Activated CD4-positive, alpha-beta T cell treated with anti-CD3 and anti-CD28 coated beads, Interleukin-2, amount 50 U/mL, for 24 hours (primary cell): ENCODE measurements at places on chromosomes 5 and 9.

- no peak for DNase-seq
Observed at GRCh38 chr9:111161015-111161415, 122.7 kb upstream of the LPAR1 start.

DNA sequence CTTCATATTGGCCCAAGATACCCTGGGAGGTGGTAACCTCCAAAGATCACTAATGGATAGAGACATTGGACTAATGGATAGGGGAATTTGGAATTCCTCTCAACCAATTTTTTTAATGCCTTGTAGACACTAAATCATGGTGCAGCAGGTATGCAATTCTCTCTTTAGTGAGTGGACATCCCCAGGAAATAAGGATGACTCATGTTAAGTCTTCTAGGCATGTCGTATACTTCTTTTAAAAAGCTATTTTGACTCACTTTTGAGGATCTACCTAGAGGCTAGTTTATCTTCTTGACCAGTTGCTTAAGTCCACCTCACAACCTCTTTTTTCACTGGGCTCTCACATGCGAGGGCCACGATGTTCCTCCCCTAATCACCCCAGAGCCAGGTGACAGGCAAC is 211.6 kb upstream of the CDH12 start:
- DNase-seq = no peak

- DNase-seq = no peak
Observed at GRCh38 chr9:36914212-36914577, 119.9 kb downstream of the PAX5 start.

GRCh38 chr9:95197692-95198271 is 119.7 kb downstream of the FANCC start:
- DNase-seq = no peak

- no peak for DNase-seq
Observed at GRCh38 chr5:169670769-169671525, 33.9 kb downstream of the DOCK2 start.

GRCh38 chr9:14702200-14702720 is 9.0 kb upstream of the ZDHHC21 start:
- no peak for DNase-seq

DNA sequence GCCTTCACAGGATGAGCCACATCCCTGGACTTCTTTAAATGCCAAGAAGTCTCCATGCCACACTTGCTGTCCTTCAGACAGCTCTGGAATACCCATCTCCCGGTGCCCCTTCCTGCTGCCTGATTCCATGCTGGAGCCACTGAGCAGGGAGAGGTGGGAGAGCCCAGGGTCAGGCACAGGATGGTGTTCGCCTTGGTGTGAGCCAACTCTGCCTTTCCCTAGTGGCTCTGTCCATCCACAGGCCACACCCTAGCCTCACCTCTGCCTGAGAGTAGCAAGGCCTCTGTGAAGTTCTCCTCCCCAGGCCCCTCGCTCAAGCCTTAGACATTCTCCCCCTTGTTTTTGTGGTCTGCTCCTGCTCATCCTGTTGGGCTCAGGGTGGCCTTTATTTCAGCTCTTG is 54.2 kb upstream of the ANGPTL2 start:
- DNase-seq = no peak

DNA sequence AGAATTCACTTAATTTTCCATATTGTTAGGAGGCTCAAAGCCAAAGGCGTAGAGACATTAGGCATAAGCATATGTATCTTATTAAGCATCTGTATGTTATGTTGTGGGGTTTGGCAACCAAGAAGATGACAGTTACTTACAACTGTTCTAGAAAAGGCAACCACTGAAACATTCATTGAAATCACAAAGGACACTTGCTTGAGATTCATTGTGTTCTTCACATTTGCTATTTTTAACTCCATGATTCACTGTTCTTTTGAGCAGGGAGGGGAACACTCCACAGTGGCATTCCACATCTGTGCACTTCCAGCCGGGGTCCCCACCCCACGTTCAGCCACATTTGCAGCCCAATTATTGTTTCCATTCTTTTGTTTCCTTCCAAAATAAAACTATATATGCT is 107.1 kb downstream of the PALM2AKAP2 start:
- DNase-seq = no peak

DNA sequence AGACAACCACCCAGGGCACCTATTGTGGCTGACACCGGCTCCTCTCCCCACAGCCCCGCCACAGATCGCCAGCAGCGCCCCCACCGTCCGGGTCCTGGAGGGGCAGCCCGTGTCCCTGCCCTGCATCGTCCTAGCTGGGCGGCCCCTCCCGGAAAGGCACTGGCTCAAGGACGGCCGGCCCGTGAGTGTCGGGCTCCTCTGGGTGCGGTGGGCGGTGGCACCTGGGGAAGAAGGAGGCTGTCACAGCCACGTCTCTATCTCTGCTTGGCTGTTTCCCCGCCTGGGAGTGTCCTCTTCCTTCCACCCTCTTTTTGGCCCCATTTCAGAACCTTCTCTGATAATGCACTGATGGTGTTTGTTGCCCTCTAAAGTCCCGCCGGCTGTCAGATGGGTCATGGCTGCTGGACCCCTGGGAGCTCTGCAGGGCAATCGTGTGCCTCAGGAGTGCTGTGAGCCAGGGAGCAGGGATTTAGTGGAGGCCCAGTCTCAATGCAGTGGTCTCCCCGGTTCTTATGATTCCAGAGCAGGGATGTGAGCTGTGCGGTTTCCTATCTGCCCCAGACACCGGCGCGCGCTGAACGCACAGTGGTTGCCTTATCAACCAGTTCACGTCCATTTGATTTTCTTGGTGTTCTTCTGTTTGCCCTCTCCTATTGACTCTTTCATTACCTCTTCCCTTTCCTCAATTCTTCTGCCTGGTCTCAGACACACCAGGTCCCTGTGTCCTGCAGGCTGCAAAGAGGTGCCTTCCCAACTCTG is 55.3 kb downstream of the HMCN2 start:
- no peak for DNase-seq

- no peak for DNase-seq
Observed at GRCh38 chr9:15372455-15372854, 50.2 kb upstream of the SNAPC3 start.

DNA sequence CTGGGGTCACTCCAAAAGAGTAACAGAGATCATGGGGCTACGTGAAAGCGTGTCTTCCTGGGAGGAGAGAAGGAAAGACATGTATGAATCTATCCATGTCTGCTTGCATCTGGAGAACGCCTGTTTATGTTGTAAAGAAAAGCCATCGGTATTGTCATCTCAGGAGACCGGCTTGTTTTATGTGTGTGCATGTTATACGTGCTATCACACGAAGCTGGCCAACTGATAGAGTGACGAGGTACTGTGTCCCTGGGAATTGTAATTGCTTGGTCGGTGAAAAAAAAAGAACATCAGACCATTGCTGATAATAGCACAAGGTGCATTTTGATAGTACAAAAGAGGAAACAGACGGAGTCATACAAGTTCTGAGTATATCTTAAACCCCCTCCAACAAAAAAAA is 370 bp upstream of the CDH6 start:
- no peak for DNase-seq

- no peak for DNase-seq
Observed at GRCh38 chr5:128014578-128014977, 69.0 kb upstream of the SLC12A2 start.

- no peak for DNase-seq
Observed at GRCh38 chr9:134835448-134835847, 45.2 kb upstream of the FCN2 start.

GRCh38 chr9:121976751-121977150 is 116.4 kb downstream of the TTLL11 start:
- DNase-seq = no peak

- no peak for DNase-seq
Observed at GRCh38 chr5:86523718-86524117, 94.0 kb upstream of the COX7C start.

GRCh38 chr5:138725153-138725817 is 27.9 kb upstream of the CTNNA1 start:
- DNase-seq = no peak

DNA sequence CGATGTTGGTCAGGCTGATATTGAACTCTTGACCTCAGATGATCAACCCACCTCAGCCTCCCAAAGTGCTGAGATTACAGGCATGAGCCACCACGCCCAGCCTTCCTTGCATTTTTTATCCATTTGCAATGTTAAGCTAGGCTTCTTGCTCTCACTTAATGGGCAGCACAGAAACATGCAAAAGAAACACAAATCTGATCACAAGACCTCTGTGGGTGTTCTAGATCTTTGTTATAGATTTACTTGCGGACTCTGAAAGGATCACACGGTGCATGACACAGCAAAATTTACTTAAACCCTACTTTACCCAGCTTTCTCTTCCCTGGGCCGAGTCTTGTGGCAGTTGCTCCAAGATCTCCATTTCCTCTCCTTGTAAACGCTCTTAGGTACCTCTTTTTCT is 71.3 kb downstream of the PSAT1 start:
- DNase-seq = no peak

GRCh38 chr9:17622141-17622540 is 43.3 kb downstream of the SH3GL2 start:
- no peak for DNase-seq

DNA sequence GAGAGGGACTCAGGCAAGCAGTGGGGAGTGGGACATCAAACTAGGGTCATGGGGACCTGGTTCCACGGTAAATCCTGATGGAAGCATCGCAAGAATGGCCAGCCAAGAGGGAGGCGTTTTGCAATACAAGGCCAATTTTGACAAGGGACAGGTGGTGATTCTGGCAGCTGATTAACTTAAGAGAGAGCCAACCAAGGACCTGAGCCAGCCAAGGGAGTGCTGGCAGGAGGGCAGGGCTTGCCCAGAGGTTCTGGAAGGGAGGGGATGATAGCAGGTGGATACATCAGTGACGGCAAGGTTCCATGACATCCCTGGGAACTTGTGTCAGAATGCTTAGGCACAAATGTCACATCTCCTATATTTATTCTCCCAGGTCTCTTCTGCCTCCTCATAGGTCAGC is 32.8 kb upstream of the PUM3 start:
- DNase-seq = no peak
